Activated naive CD8-positive, alpha-beta T cell treated with anti-CD3 and anti-CD28 coated beads, Interleukin-2, amount 10 ng/mL, durations not matched to agents 7 days and 5 days (primary cell): ENCODE measurements at places on chromosomes 7 and 10. TPM values are rescaled to one million over a fixed set of nuclear protein-coding genes. Genes with fewer than 3 reads are reported as not detected.
A peak's percentile ranks its signal among the peaks of the same experiment; 100 is the strongest.

- H3K27ac ChIP-seq: no peak overlapping the region
- H3K4me1 ChIP-seq: peaks cover 31% of the 10 kb centered on the region
- H3K36me3 ChIP-seq: peaks cover 6% of the 10 kb centered on the region
- no peak overlapping the region for H3K4me3 ChIP-seq
- DNase-seq: no peak
Observed at GRCh38 chr10:12587451-12587888, 238.1 kb downstream of the CAMK1D start.

DNA sequence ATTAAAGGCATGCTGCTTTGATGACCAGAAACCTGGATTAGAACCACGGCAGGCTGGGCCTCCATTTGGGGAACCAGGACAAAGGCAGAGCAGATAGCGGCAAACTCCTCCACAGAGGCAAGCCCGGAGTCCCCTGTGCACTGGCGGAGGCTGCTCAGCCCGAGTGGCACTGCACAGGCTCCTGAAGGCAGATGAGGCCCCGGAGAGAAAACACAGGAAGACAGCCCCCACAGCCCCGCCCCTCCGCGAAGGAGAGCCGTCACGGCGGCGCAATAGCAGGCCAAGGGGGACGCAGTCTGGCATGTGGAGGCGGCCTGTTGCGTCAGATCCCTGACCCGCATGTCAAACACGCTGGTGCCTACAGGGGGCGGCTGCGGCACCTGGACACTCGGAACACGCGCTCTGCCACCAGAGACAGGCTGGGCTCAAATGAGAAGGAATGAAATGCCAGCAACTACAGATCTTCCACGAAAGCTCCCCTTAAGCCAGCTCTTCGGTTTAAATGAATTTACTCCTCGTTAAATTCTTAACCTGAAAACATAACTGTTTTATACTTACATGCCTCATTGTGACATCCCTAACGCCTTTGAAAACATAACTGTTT, 128.5 kb downstream of the MAD1L1 start:
- H3K36me3 ChIP-seq: peaks cover 11% of the 10 kb centered on the region
- H3K4me3 ChIP-seq: peak overlapping the region; percentile 61
- peaks cover 32% of the 10 kb centered on the region for H3K4me1 ChIP-seq

DNA sequence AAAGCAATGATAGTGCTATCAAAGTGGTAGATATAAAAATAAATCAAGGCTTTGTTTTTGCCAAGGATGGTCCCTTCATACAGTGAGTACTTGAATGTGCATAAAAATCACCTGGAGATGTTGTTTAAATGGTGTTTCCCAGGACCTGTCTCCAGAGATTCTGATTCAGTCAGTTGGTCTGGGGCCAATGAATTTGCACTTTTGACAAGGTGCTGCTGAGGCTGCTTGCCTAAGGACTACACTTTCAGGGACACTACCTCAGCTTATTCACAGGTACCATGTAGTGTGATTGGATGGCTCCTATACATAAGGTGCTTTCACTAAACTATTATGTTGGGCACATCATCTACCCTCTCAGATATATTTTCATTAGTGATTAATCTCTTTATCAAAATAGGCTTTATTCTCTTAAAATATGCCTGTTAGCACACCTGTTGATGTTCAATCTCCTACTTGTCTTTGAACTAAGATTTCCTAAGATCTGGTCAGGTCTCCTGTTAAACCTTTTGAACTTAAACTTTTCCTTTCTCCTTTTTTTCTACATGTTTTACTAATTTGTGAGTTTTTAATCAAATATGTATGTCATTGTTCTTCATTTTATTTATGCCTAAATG, 24.3 kb downstream of the CAPZA2 start:
- H3K4me3 ChIP-seq: no peak overlapping the region
- no peak for DNase-seq
- H3K27ac ChIP-seq: no peak overlapping the region
- H3K27me3 ChIP-seq: no peaks in the 10 kb centered on the region
- peaks cover 8% of the 10 kb centered on the region for H3K4me1 ChIP-seq
- H3K36me3 ChIP-seq: peaks cover 38% of the 10 kb centered on the region

Gene LRRN3
- total RNA-seq: 193 TPM

- H3K36me3 ChIP-seq: no peaks in the 10 kb centered on the region
- no peak overlapping the region for H3K4me3 ChIP-seq
- peaks cover 16% of the 10 kb centered on the region for H3K4me1 ChIP-seq
- no peak for DNase-seq
- no peak overlapping the region for H3K27ac ChIP-seq
Observed at GRCh38 chr10:3231951-3232730, 59.6 kb upstream of the PITRM1 start.

Gene UBE2D4
- 7.5 TPM for total RNA-seq

Gene TSPAN15
- 4.7 TPM for total RNA-seq

DNA sequence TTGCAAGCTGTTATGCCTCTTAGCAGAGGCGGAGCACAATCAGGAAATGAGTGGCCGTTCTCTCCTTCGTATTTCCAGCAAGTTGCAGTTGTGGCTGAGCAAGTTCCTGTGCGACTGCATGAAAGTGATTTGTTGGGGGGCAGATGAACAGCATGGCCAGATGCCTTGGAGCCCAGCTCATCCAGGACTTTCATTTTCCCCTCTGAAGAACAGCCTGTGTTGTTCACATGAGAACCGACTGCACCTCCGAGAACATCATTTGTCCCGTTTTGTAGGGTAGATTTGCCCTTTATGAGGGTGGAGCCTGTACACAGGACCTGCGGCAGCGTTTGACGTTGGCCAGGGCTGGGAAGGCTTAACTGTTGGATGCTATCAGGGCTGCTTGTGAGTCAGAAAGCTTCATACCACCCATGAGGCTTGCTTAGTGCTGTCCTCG, 4.4 kb downstream of the BAG3 start:
- H3K36me3 ChIP-seq: no peaks in the 10 kb centered on the region
- H3K27ac ChIP-seq: peak overlapping the region; percentile 81
- peaks cover 37% of the 10 kb centered on the region for H3K4me1 ChIP-seq
- DNase-seq: no peak
- H3K4me3 ChIP-seq: peak overlapping the region; percentile 65

Gene SRPK2
- total RNA-seq: 41.0 TPM

DNA sequence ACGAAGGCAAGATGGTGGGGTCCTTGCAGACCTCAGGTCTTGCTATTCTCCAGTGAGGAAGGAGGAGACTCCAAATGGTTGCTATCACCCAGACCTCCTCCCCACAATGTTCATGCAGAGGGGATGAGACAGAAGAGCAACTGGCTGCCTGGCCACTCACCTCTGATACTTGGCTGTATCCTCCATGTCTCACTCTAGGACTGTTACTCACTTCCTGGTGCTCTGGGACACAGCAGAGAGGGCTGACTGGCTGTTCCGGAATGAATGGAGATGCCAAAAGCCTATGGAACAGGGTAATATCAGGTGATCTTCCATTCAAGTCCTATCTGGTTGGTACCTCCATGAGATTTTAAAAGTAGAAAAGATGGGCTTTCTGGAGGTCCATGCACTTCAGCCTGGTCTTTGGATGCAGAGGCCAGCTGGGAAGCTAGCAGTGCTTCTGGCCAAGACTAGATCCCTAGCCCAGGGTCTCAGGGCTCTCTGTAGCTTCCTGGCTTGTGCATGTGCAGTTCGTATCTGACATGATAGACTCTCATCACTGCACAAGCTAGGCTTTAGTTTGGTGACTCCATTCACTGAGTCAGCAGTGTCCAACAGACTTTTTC, 27.0 kb upstream of the ABI1 start:
- no peak overlapping the region for H3K27ac ChIP-seq
- no peak overlapping the region for H3K4me3 ChIP-seq
- no peak for DNase-seq
- H3K36me3 ChIP-seq: no peaks in the 10 kb centered on the region
- peaks cover 2% of the 10 kb centered on the region for H3K4me1 ChIP-seq
- H3K27me3 ChIP-seq: peaks cover 6% of the 10 kb centered on the region

Gene KNDC1
- 0.40 TPM for total RNA-seq

DNA sequence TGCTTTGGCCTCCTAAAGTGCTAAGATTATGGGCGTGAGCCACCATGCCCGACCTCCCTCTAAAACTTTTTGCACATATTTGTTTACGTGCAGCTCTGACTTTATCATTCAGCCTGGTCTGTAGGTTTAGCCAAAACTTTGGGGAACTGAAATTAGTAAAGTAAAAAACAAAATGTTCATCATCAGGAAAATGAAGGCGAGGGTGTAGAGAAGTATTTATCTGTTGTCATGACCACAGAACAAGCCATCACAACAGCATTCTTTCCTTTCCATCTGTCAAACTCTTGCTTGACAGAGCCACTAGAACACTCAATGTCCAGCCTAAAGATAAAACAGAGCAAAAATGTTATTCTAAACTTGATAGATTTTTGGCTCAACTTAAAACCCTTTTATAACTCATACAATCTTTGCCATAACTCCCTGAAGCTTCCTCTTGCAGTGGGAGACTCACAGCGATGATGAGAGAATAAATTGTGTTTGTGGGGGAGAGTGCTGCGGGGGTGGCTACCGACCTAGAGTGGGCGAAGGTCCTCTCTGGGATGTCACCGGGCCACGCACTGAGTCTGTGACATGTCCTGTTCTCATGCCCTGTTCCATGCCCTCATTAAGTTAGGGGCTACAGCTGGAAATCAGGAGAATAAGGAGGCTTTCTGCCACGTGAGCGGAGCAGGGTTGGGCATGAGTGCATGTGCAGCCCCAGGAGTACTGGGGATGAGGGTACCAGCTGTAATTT, 58.6 kb upstream of the MKRN1 start:
- H3K36me3 ChIP-seq: no peaks in the 10 kb centered on the region
- H3K27me3 ChIP-seq: peaks cover 21% of the 10 kb centered on the region
- DNase-seq: no peak
- no peak overlapping the region for H3K27ac ChIP-seq
- H3K4me3 ChIP-seq: no peak overlapping the region
- no peaks in the 10 kb centered on the region for H3K4me1 ChIP-seq

Gene TRIM73
- total RNA-seq: 18.7 TPM

DNA sequence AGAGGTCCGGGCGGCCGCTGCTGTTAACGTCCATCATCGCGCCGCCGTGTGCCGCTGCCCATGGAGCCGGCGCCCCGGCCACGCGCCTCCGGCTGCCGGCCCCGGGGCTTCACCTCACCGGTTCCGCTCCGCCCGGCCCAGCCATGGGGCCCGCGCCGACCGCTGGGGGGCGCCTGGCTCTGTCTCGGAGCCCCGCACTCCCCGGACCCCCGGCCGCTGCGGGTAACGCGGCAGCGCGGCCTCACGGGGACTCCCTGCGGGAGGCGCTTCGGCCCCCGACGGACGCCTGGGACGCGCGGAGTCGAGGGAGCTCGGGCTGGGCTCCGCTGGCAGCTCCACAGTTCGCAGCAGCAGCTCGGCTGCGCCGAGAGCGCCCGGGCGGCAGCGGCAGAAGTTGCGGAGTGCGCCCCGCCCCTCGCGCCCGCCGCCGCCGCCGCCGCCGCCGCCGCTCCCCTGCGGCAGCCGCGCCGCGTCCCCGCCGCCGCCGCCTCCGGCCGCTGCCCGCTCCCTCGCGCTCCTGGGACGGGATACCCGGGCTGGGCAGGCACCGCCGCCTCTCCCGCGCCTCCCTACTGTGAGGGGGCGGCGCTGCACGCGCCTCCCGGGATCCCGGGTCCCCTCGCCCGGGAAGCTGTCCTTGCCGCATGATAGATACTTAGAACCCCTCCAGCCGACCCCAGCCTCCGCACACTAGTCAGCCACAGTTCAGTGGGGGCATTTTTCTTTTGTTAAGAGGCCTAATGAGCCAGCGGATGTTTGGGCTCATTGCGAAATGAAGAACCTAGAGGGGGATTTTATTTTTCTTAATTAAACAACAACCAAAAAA, at the start of gene HTR7:
Gene HTR7, minus strand, starts transcription at position 405 of the 826 bp plus-strand sequence. Its CDS starts 368 bp downstream, at position 37.
- DNase-seq: peak; percentile 77
- no peaks in the 10 kb centered on the region for H3K36me3 ChIP-seq
- peaks cover 69% of the 10 kb centered on the region for H3K27me3 ChIP-seq
- peak within 1 kb of the TSS; percentile 35 for H3K27ac ChIP-seq

GRCh38 chr7:110590415-110590814, 500.5 kb upstream of the LRRN3 start:
- no peak overlapping the region for H3K4me3 ChIP-seq
- no peak for DNase-seq
- no peaks in the 10 kb centered on the region for H3K27me3 ChIP-seq
- peaks cover 3% of the 10 kb centered on the region for H3K4me1 ChIP-seq
- no peaks in the 10 kb centered on the region for H3K36me3 ChIP-seq

- no peak overlapping the region for H3K27ac ChIP-seq
- H3K4me3 ChIP-seq: no peak overlapping the region
- DNase-seq: no peak
Observed at GRCh38 chr7:73359746-73360375, 31.9 kb downstream of the FKBP6 start.

DNA sequence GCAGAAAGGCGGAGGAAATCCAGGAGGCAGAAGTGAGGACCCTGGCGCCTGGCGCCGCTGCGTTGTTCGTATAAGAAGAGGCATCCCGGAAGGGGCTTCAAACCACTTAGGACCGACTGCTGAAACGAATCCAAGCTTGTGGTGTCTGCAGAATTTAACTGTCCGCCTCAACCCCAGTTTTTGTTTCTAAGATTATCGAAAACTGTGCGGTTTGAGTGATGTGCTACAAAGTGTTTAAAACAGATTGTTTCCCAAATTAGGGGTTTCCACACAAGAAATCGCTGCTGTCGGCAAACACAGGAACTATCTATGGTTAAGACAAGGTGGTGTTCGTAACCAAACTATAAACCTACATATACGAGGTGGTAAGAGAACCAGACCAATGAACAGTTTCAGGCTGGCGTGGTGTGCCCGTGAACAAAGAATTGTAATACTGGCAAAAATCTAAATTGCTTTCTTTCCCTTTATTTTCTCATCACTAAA, 835 bp upstream of the DGKI start:
- peaks cover 61% of the 10 kb centered on the region for H3K27me3 ChIP-seq
- no peaks in the 10 kb centered on the region for H3K4me1 ChIP-seq
- H3K4me3 ChIP-seq: peak overlapping the region; percentile 21
- no peak for DNase-seq
- H3K27ac ChIP-seq: no peak overlapping the region
- no peaks in the 10 kb centered on the region for H3K36me3 ChIP-seq

Gene GTF2IRD2
- total RNA-seq: 17.7 TPM

Gene INHBA
- total RNA-seq: not detected

- H3K4me1 ChIP-seq: peaks cover 2% of the 10 kb centered on the region
- no peak overlapping the region for H3K27ac ChIP-seq
- H3K36me3 ChIP-seq: no peaks in the 10 kb centered on the region
Observed at GRCh38 chr7:96870185-96870584, 135.2 kb upstream of the DLX6 start.

DNA sequence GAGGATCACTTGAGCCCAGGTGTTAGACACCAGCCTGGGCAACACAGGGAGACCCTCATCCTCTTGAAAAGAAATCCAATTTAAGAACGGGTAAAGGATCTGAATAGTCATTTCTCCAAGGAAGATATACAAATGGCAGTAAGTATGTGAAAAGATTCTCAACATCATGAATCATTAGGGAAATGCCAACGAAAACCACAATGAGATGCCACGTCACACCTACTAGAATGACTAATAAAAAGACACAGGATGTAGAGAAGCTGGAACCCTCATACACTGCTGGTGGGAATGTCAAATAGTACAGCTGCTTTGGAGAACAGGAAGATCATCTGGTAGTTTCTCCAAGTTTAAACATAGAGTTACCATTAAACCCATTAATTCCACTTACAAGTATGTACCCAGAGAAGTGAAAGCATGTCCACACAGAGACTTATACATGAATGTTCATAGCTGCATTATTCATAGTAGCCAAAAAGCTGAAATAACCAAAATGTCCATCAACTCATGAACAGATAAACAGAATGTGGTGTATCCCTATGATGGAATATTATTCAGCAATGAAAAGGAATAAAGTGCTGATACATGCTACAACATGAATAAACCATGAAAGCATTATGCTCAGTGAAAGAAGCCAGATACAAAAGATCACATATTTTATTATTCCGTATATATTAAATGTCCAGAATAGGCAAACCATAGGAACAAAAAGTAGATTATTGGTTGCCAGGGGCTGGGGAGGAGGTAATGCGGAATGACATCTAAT, 13.1 kb upstream of the ZMIZ2 start:
- H3K27ac ChIP-seq: no peak overlapping the region
- peaks cover 2% of the 10 kb centered on the region for H3K27me3 ChIP-seq
- H3K36me3 ChIP-seq: no peaks in the 10 kb centered on the region
- peaks cover 7% of the 10 kb centered on the region for H3K4me1 ChIP-seq
- no peak for DNase-seq
- no peak overlapping the region for H3K4me3 ChIP-seq

Gene GNAT3
- total RNA-seq: not detected
